ENCODE measurements at places on chromosomes 3 and 15.
A peak's percentile ranks its signal among the peaks of the same experiment; 100 is the strongest.

GRCh38 chr15:66846031-66846430 lies 144.0 kb downstream of the SMAD6 start:
- no peak for DNase-seq

- no peak for DNase-seq
Observed at GRCh38 chr15:84829428-84829827, 12.3 kb downstream of the ALPK3 start.

DNA sequence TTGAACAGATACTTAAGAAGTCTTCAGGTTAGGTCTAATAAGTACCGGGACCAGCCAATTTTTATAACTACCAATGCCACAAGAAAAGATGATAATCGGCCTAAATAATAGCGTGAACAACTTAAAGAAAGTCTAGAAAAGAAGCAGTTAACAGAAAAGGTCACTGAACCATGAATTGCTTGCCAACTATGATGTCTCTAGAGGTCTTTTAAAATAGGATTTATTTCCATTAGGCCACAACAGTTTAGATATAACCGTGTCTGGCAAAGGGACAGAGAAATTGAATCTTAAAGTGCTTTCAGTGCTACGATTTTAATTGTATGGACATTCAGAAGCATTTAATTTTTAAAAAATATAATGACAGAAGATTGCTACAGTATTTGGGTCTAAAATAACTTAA lies 1070.4 kb downstream of the ROBO1 start:
- no peak for DNase-seq

DNA sequence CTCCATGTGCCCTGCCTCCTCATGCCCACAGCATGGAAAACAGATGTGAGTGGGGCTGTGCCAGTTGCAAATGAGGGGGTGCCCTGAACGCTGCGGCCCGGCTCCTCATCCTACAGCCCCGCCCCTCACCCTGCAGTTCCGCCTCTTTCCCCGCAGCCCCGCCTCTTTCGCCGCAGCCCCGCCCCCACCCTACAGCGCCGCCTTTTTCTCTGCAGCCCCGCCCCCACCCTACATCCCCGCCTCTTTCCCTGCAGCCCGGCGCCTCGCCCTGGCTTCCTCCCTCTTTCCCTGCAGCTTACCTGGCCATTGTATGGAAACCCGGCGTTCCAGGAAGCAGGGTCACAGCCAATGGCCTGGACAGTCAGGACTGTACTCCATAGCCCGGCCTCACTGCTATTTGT lies 284.9 kb downstream of the TLE3 start:
- DNase-seq = no peak

DNA sequence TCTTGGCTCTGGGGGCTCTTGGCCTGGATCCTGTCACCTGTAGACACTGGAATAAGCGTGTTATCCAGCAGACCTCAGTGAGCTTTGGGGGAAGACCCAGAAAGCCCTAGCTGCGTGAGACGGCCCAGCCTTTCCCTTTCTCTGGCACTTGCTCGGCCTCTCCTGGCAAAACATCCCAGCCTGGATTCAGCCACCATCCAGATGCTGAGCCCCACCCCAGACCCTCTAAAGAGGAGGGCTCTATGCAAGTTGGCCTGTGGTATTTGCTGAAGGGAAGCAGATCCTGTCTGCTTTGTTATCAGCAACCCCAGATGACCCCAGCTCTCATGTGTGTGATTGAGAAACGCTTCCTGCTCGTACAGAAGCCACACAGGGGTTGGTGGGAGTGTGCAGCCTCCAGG lies 267.2 kb downstream of the FAM43A start:
- no peak for DNase-seq

GRCh38 chr3:70250492-70250891 lies 61.9 kb downstream of the MDFIC2 start:
- no peak for DNase-seq

DNA sequence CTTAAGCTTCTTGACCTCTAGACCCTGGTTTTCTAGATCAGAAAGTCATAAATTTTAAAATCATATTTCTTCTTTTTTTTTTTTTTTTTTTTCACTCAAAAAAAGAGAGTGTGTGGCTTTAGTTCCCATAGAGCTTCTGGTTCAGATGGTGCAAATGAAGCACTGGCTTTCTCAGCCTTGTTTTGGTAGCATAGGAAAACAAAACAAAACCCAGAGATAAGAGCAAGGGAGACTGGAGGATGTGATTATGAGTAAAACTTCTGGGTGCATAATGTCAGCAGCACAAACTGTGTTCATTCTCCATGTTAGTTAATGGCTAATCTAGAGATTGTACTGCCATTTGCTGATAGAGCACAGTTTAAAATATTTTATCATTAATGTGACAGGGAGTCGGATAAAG lies 55.4 kb downstream of the RARB start:
- no peak for DNase-seq

GRCh38 chr3:71444028-71444860 lies 139.3 kb downstream of the FOXP1 start:
- peak; percentile 44 for DNase-seq

GRCh38 chr3:15989419-15989818 lies 185.1 kb upstream of the GALNT15 start:
- DNase-seq = no peak

All from activated CD4-positive, CD25-positive, alpha-beta regulatory T cell treated with anti-CD3 and anti-CD28 coated beads, Interleukin-2, amount 50 U/mL, for 16 hours (primary cell).